ENCODE measurements at places on chromosomes 2 and 18.

DNA sequence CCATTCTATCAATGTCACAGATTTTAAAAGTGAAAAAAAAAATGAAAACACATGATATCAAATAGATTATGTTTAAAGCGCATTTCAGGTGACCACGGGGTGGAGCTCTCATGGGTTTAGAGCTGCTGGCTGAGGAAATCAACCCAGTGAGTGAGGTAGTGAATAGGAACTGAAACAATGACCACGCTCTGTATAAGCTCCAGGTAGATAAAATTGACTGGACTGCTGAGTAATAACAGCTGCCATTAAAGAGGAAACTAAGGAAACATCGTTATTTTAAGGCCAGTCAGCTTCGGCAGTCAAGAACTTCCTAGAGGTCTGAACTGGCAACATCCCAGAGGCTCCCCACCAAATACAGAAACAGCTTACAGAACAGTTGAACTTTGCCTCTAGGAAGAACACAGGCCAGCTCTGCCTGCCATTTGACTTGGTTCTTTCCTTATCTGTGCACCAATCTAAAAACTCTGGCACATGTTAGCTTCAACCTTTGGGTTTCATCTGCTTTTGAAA, 185.9 kb downstream of the PDE1A start:
- DNase-seq: no peak

DNA sequence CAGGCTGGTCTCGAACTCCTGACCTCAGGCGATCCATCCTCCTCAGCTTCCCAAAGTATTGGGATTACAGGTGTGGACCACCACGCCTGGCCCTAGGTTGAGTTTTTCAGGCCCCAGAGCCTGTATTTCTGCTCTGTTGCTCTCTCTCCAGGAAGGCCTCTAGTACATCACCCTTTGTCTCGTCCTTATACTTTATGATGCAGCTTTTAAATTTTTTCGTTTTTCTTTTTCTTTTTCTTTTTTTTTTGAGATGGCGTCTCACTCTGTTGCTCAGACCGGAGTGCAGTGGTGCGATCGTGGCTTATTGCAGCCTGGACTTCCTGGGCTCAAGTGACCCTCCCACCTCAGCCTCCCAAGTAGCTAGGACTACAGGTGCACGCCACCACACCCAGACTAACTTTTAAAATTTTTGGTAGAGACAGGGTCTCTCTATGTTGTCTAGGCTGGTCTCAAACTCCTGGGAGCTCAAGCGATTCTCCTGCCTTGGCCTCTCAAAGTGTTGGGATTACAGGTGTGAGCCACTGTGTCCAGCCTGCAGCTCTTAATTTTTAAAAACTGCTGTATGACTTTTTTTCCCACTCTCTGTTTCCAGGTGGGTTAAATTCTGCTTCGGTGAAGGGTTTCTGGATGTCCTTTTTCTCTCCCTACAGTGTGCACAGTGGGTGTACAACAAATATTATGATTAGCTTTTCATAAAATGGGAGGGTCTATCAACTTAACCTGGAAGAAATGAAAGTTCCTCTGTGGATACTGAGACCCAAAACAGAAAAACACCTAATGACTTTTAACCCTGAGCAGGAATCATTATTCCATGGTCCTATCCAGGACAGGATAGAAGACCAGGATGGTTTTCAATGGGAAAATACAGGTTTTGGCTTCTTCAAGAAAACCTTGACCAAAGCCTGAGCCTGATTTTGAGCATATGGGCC, 47.9 kb downstream of the DDX1 start:
- no peak for DNase-seq

DNA sequence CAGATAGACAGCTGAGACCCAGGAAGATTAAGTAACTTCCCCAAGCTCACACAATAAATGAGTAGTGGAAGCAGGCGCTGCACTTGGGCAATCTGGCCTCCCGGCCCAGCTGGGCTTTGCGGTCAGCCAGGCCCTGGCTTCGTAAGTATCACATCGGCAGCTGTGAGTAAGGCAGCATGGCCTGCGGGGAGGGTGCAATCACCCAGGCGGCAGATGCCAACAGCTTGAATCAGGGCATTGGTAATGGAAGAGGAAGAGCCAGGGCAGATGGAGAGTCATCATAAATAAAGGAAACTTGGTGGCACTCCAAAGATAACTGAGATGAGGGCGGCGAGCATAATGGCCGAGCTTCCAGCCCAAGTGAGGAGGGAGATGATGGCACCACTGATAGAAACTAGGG, 217.9 kb upstream of the PID1 start:
- no peak for DNase-seq

GRCh38 chr2:30649278-30649677, 158.0 kb downstream of the CAPN13 start:
- no peak for DNase-seq

DNA sequence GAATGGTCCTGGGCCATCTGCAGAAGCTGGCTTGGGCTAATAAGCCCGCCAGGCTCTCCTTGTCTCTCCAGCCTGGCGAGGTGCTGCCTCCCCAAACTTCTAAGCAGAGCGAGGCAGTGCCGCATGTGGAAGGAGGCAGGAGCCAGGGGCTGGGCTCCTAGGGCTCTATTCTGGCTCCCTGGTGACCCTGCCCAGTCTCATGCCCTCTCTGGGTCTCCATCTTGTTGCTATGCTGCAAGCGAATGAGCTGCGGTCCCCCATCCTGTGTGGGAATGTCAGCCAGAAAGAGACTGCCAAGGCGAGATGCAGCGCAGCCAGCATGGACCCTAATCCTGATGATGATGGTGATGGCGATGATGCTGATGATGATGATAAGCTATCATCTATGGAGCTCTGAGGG, 48.7 kb downstream of the TNS1 start:
- DNase-seq: no peak

DNA sequence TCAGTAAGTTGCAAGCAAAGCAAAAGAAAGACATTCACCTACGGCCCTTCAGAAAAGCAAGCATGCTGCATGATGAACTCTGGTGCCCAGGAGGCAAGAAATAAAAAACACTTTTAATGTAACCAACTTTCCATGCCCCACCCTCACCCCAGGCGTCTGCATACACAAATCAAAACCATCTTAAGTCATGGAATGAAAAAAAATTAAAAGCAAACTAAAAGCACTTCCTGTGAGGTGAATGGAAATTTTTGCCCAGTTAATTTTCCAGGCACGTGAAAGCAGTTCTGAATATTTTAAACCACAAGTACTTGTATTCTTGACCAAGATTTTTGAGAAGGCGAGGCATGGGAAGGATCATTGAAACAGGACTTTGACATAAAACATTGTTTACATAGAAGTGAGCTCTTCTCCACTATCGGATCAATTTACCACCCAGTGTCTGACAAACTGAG, 2.5 kb upstream of the ICOS start:
- DNase-seq: no peak

GRCh38 chr2:71849607-71850305, 297.9 kb downstream of the CYP26B1 start:
- DNase-seq: no peak

GRCh38 chr2:2874341-2874740, 503.3 kb downstream of the EIPR1 start:
- DNase-seq: no peak

DNA sequence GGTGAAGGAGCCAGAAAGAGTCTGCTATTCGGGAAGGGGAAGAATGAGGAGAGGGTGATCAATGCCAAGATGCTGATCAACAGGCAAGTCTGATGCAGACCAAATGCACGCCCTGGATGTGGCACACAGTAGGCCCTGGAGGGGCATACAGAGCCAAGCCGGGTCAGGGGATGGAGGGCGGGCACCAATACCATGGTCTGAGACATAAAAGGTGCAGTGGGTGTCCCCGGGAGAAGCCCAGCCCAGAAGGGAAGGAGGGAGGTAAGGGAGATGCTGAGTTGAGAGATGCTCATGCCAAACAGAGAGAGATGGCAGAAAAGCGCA, 66.6 kb upstream of the ID2 start:
- no peak for DNase-seq

GRCh38 chr18:2902327-2902726, 55.5 kb downstream of the EMILIN2 start:
- DNase-seq: no peak

GRCh38 chr18:10057894-10058791, 144.3 kb downstream of the VAPA start:
- DNase-seq: no peak

DNA sequence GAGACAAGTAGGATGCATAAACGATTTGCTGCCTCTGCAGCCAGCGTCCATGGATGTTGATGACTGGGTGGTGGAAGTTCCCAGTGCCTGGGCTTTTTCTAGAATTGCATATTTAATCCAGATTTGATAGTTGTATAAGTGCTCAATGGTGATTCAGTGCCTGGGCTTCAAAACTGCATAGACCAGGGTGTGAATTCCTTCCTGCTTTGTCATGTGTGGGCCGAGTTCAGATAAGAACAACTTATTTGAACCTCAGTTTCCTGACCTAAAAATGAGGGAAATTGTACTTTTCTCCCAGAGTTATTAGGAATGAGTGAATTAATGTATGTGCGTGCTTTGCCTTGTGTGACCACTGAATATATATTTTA, 154.6 kb downstream of the WDSUB1 start:
- DNase-seq: no peak

- no peak for DNase-seq
These were observed 178.1 kb downstream of the GCA start for GRCh38 chr2:162521871-162522650.

DNA sequence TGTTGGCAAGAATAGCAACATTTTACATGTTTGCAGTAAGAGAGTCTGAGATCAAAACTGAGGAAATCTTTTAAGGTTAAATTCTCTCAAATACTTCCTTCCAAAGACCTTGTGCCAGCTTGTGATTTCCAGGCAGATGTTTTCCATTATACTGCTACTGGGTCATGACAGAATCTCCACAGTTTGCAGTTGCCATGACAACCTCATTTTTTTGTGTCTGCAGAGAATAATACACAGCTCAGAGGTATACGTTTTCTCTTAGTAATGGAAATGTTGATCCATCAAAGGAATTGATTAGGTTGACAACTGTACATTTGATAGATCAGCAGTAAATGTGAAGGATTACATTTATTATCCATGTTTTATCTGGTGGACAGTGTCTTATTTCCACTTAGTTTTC, 29.1 kb upstream of the CSRNP3 start:
- no peak for DNase-seq

DNA sequence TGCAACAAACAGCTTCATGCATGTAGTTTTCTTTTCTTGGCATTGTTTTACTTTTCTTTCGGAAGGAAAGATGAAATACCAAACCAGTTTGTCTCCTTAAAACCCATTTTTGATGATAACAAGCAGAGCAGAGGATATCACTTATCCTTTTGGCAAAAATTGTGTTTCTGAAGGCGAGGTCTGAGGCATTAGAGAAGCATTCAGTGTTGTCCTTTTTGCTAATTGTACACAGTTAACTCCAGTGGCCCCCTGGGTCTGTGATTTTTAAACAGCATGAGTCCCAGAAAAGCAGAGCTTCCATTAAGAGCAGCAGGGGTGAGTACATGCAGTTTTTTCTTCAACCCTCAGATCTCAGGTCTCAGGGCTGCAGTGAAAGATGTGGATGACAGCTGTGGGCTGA, 41.3 kb downstream of the TTC39C start:
- no peak for DNase-seq

GRCh38 chr2:215946586-215946985, 66.8 kb downstream of the MREG start:
- DNase-seq: no peak

DNA sequence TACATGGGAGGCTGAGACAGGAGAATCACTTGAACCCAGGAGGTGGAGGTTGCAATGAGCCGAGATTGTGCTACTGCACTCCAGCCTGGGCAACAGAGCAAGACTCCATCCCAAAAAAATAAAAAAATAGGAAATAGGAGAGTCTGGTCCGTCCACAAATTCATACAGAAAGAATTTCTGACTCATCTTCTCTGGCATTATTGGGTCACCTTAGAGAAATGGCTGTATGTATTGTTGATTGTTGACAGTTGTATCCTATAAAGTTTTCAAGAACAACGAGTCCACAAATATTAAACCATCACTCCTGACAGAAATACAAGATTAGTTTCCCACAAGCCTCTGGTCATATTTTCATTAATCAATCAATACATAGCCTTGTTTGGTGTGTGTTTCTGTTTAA, 20.4 kb downstream of the RBM43 start:
- no peak for DNase-seq

DNA sequence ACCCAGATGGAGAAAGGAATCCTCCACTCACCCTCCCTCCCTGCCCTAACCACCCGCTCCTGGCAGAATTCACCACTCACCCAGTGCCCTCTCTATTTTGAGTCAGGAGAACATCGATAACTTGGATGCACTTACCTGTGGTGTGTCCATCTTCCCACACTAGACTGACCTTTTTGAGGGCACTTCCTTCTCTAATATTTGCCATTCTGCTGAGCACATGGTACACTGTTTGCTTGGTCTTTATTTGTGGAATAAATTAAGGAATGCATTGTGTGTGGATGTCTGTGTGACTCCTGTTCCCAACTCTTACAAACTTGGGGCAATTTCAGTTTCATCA, 133.7 kb downstream of the ACKR3 start:
- DNase-seq: no peak

- DNase-seq: no peak
These were observed 154.2 kb upstream of the ZNF236 start for GRCh38 chr18:76668119-76668518.

- DNase-seq: no peak
These were observed 379.7 kb downstream of the RND3 start for GRCh38 chr2:150107816-150108215.

- DNase-seq: no peak
These were observed 52.3 kb upstream of the ROCK1 start for GRCh38 chr18:21163647-21164547.

GRCh38 chr18:5066380-5066977, 130.6 kb downstream of the AKAIN1 start:
- DNase-seq: peak; percentile 11

DNA sequence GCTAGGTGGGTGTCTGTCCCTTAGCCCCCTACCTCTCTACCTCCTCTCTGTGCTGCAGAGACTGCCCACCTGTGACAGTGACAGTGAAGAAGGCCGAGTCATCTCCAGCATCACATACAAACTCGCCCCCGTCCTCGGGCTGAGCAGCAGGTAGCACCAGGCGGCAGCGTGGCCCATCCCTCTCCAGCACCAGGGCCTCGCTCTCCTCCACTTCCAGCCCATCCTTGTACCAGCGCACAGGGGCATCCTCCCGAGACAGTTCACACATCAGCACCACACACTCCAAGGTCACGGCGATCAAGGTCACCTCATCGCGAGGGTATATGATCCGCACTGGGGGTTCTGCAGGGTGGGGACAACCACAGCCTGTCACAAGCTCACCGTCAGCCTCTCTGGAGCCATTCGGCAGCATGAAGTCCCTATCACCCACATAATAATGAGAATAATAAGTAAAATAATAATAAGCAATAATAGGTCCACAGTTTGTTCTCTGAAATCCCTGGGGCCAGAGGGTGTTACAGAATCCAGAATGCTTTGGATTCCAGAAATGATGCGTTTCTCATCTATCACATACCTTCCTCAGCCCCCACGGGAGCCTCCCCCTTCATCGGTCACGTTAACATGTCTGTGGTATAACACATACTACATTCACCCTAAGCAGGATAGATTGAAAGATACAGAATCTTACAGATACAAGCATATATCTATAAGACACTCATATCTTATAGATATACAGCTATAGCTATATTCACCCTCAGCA, 12.0 kb downstream of the OBSL1 start:
- no peak for DNase-seq

- DNase-seq: no peak
These were observed 2.9 kb downstream of the KLHL29 start for GRCh38 chr2:23387845-23388244.

All from stimulated activated CD8-positive, alpha-beta memory T cell treated with anti-CD3 and anti-CD28 coated beads, Interleukin-7, amount 100 ng/mL, for 48 hours (primary cell).